NCI-H524 treated with DMSO at 0.1 percent for 48 hours (cell line): ENCODE measurements at places on chromosomes 7 and 10.

DNA sequence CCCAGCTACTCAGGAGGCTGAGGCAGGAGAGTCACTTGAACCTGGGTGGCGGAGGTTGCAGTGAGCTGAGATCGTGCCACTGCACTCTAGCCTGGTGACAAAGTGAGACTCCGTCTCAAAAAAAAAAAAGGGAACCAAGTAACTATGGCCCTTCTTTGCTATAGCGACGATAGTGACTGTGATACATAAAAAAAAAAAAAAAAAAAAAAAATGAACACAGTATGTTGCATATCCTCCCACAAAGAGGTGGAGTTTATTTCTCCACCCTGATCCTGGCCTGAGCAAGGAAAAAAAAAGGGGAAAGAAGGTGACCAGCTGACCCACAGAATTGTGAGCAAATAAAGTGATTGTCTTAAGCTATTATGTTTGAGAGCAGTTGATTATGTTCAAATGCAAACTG is 42.3 kb upstream of the STEAP1B start:
- no peak for DNase-seq

- no peak for DNase-seq
Measured at GRCh38 chr7:68529221-68529620, 1069.1 kb upstream of the AUTS2 start.

GRCh38 chr7:30177186-30177585 is 42.4 kb downstream of the MTURN start:
- DNase-seq, result no peak

- DNase-seq, result no peak
Measured at GRCh38 chr10:44992070-44992731, 8.5 kb upstream of the ZNF22 start.

DNA sequence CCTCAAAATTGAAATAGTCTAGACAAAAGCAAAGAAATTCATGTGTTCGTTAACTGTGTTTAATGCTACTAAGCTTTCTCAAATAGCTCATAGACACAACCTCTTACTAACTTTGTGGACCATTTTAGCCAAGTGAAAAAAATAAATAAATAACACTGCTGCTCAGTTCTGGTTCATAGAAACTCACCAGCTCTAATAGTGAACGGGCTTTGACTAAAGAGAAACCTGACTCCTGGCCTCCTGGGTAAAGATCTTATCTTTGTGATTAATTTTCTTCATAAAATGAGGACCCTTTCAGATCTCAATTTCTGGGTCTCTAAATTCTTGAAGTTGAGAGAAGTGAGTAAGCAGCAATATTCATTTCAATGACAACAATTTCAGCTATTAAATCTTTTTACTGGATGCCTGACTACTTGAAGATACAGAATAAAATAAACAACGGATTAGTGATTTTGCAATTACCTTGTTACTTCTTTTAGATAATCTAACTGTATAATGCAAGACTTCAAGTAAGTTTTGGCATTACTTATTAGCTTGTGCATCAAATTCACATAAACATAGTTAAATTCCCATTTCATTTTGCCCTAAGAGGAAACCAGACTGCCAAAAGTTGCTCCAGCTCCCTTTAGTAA is 3.1 kb downstream of the CADPS2 start:
- DNase-seq, result no peak

- DNase-seq, result no peak
Measured at GRCh38 chr7:51230723-51231122, 85.9 kb downstream of the COBL start.

DNA sequence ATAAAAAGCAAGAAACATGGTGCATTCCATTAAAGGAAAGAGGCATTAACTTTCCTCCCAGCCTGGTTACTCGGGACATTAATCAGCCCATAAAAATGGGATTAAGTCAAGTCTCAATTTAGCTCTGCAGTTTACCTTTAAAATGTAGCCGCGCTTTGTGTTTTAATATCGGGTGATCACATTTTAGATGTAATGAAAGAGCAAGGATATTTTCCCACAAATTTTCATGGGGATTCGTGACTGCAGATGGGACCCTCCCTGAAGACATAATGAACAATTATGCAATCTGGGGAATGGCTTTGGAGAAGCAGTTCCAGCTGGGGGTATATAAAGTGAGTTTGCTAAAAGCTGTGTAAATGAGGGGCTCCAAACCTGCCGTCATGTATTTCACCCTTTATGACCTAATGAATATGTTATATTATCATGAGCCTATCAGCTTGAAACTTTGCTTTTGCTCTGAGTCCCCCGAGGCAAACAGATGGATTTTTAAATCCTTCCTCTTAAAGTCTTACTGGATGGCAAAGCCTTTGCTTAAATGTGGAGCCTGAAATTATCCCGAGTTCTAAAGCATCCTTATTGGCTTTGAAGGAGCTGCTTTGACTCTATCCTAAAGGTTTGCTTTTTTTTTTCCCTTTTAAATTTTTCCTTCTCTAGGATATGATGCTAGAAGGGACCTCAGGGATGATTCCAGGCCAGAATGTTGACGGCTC is 31.8 kb downstream of the BAMBI start:
- DNase-seq, result no peak

DNA sequence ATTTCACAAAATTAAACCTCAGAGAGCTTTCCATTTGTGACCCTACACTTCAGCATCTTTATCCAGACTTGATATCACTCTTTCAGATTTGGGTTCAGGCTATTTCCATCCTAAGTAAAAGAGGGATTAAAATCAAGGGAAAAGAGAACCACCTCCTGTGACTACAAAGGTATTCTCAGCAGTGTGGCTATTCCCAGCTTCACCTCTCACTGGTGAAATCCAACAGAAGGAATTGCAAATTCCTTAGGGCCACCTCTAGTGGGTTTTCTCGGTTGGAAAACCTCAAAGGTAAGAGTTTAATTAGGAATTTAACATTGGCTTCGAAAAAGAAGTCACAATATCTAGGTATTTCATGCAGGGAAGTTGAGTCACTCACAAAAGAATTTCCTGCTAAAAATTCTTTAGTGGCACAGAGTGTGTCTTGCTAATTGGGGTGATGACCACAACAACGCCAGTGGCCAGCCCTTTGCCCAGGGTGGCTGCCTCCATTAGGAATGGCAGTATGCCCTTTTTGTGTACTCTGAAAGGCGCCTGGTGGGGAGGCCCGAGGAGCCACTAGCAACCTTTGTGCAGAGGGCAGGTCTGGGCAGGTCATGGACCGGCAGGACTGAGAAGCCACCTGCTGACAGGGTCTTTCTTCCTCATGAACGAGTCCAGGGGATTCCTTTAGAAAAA is 52.2 kb downstream of the SEM1 start:
- DNase-seq, result no peak
